ENCODE measurements at places on chromosomes 1 and 21. TPM values are rescaled to one million over a fixed set of nuclear protein-coding genes. Genes with fewer than 3 reads are reported as not detected.
A peak's percentile ranks its signal among the peaks of the same experiment; 100 is the strongest.

DNA sequence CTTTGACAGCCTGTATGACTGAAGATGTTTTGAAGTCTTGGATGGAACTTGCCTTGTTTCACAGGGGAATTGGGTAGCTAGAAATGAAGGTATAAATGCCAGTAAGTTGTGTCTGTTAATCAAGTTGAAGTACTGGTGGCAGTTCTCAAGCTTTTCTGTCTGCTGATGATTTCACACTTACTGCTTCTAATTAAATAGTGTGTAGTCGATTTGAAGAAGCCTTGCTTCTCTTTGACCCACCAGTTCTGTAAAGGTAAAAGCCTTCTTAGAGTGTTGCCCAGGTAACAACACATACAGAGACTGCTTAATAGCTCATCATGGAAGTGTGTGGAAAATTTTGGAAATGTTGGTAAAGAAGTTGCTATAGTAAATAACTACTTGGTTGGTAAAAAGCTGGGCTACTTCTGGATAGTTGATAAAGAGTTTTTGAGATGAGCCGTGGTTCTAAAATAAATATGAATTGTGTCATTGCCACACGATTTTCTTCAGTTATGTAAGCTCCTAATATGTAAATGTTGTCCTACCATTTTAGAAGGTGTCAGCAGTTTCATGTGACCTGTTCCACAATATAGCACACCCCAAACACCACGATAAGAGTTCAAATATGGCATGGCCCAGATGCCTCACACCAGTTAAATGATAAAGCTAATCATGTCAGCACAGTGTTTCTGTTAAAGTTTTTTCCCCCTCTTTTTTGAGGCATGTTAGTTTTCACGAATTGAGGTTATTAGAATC lies 7.4 kb downstream of the RABGAP1L start:
- DNase-seq = no peak

- DNase-seq = no peak
Measured at GRCh38 chr1:187157115-187157514, 328.4 kb downstream of the PLA2G4A start.

GRCh38 chr1:161738627-161739287 lies 10.8 kb upstream of the DUSP12 start:
- peak; percentile 70 for DNase-seq

DNA sequence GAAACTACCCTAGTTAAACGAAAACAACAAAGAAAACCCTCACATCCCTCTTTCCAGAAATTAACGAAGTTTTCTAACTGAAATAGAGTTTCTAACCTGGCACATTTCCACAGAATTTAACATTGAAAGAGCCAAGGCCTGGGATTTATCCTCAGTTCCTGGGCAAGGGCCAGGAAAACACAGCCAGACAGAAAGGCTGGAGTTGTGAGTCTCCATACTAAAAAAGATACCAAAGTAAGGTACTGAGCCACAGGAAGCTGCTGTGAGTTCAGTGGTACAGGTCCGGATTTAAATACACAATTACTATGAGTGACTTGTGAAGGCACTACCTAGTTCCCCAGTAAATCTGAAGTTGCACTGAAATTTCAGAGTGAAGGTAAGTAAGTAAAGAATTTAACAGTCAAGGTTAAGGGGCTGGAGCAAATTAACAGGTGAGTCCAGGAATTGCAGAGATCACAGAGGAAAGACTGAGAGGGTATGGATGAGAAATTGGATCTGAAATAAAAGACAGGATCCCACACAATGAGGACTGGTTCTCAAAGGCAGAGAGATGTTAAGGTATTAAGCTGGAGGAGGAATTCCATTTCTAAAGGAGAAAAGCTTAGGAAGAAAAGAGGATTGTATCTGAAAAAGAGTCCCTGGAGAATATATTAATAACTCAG lies 905 bp downstream of the LIX1L start:
- no peak for DNase-seq

SMCP gene
- not detected for total RNA-seq

FMO4 gene
- total RNA-seq = 0.61 TPM

PDE9A gene
- 8.4 TPM for total RNA-seq
